Activated CD4-positive, alpha-beta T cell treated with anti-CD3 and anti-CD28 coated beads, Interleukin-2, amount 10 ng/mL, durations not matched to agents 24 days and 14 days (primary cell): ENCODE measurements at places on chromosomes 1 and 21. TPM values are rescaled to one million over a fixed set of nuclear protein-coding genes. Genes with fewer than 3 reads are reported as not detected.
A peak's percentile ranks its signal among the peaks of the same experiment; 100 is the strongest.

GRCh38 chr1:173549813-173550212, 53.1 kb downstream of the SLC9C2 start:
- H3K4me1 ChIP-seq: peaks cover 40% of the 10 kb centered on the region
- H3K27me3 ChIP-seq: no peaks in the 10 kb centered on the region
- no peak for DNase-seq
- H3K27ac ChIP-seq: no peak overlapping the region
- no peak overlapping the region for H3K4me3 ChIP-seq

DNA sequence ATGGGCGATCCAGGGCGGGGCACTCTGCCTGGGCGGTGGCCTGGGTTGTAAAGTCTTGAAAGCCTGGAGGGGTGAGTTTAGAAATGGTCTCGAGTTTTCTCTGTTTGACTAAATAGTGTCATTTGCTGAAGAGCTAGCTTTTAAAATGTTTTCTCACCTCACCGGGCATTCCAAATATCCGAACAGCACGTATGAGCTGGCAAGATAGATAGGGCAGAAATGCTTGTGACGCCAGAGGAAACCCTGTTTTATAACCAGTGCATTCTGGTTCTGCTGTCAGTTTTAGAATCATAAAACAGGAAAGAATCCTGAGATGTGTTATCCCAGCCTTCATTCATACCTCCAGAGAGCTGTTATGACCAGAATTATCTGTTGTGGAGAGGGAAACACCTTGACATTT, 725 bp downstream of the RTCA start:
- H3K4me1 ChIP-seq: peaks cover 38% of the 10 kb centered on the region
- peaks cover 58% of the 10 kb centered on the region for H3K36me3 ChIP-seq
- H3K27ac ChIP-seq: peak overlapping the region; percentile 96
- H3K4me3 ChIP-seq: peak overlapping the region; percentile 98

DNA sequence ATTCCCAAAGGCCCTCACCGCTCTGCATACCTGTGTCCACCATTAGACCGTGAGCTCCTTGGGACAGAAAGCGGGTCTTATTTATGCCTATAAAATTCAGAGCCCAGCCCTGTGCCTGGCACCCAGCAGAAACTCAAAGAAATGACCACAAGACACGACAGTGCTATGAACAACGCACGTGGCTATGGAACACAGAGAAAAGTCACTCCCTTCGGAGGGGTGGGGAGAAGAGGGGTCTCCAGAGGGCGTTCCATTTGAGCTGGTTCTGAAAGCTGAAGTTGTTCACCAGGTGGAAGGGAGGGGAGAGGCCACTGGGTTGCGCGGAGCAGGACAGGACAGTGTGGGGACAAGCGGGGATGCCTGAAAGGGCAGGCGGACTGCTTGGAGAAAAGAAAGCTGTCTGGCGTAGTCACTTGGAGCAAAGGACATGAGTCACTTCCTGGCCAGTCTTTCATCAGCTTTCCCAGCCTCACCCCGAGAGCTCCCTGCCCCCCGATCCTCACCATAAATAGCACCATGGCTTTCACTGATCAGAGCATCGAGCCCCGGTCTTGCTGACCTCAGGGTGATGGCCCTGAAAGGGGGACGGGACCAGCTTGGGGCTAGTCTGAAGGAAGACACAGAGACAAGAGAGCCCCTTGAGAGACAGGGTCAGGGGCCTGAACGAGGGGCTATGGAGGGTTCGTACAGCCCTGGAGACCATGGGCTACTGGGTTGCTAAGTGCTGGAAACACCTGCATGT, 28.5 kb downstream of the ECE1 start:
- H3K27ac ChIP-seq: peak overlapping the region; percentile 89
- H3K27me3 ChIP-seq: no peaks in the 10 kb centered on the region
- H3K4me3 ChIP-seq: peak overlapping the region; percentile 23
- peak; percentile 63 for DNase-seq

DNA sequence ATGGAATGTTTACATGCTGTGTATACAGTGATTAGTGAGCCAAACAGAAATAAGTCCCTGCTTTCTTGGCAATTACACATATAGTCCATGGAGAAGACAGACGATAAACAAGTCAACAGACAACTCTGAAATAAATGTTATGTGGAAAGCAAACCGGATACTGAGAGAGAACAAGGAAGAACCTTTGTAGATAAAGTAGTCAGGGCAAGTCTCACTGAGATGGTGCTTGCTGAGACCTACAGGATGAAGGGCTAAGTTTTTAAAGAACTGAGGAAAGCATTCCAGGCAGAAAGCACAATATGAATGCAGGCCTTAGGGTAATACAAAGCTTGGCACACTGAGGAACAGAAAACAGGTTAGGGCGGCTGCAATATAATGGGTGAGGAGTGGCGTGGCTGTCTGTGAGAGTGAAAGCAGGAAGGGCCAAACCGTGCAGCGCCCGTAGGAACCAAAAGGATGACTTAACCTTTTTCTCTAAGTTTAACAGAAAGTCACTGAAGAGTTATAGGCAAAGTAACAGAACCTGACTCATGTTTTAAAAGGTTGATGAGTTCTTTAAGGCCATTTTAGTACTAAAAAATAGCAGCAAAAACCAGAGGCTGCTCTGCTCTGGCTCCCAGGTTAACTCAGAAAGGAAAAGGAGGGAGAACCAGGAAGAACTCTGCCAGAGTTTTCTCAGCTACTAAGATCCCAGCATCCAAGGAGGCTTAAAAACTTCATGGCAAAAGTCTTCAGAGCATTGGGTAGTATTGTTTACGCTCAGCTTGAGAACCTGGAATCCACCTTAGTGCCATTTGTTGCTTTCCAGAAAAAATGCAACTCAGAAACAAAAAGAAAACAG, 8.7 kb upstream of the TTF2 start:
- peak; percentile 81 for DNase-seq
- H3K27ac ChIP-seq: peak overlapping the region; percentile 91
- peaks cover 43% of the 10 kb centered on the region for H3K4me1 ChIP-seq
- H3K36me3 ChIP-seq: peaks cover 8% of the 10 kb centered on the region
- H3K27me3 ChIP-seq: no peaks in the 10 kb centered on the region
- peak overlapping the region; percentile 79 for H3K4me3 ChIP-seq

DNA sequence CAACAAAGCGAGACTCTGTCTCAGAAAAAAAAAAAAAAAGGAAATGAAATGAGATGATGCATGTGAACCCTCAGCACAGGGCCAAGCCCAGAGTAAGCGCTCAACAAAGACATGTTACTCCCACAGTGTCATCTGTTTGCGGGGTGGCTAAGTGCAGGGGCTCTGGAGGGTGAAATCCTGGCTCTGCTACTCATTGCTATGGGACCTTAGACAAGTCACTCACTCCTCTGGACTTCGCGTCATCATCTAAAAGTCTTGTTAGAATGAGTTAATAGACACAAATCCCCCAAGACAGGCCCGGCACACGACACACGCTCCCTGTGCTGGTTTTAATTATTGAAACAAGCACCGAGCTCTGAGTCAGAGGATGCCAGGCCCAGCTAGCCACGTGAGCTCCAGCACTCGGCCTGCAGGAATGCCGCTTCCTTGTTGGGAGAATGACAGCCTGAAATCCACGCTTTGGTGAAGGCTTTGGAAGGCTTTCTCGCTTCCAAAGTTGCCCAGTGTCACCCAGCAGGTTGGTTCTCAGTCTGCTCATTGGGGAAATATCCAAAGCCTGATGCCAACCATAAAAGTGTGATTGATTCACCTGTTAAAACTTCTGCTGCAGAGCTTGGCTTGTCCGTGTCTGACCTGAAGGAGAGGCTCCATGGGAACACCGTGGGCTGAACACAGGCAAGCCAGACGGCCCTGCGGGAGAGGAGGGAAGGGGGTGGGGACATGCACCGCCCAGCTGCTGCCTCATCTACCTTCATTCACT, 36.7 kb upstream of the TARDBP start:
- no peaks in the 10 kb centered on the region for H3K36me3 ChIP-seq
- DNase-seq: no peak
- no peak overlapping the region for H3K27ac ChIP-seq
- H3K4me3 ChIP-seq: no peak overlapping the region
- H3K27me3 ChIP-seq: peaks cover 16% of the 10 kb centered on the region

DNA sequence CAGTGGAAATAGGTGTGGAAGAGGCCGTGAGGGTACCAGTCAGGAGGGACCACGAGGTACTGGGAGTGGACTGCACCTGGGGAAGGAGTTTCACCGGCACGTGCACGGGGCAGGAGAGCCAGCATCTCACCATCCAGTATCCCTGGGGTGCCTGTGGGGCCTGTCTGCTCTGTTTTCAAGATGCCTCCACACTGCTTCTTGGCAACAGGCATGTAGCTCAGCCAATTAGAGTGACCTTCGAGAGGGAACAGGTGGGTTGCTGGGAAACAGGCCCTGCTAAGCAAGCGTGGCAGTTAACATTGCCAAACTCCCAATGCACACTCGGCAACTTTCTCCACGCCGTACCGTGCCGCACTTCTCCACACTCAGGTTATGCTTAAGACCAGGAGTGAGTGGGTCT, 17.7 kb downstream of the KCNC4 start:
- no peak for DNase-seq
- H3K36me3 ChIP-seq: peaks cover 3% of the 10 kb centered on the region
- H3K27me3 ChIP-seq: no peaks in the 10 kb centered on the region
- no peaks in the 10 kb centered on the region for H3K4me1 ChIP-seq
- H3K27ac ChIP-seq: no peak overlapping the region

DNA sequence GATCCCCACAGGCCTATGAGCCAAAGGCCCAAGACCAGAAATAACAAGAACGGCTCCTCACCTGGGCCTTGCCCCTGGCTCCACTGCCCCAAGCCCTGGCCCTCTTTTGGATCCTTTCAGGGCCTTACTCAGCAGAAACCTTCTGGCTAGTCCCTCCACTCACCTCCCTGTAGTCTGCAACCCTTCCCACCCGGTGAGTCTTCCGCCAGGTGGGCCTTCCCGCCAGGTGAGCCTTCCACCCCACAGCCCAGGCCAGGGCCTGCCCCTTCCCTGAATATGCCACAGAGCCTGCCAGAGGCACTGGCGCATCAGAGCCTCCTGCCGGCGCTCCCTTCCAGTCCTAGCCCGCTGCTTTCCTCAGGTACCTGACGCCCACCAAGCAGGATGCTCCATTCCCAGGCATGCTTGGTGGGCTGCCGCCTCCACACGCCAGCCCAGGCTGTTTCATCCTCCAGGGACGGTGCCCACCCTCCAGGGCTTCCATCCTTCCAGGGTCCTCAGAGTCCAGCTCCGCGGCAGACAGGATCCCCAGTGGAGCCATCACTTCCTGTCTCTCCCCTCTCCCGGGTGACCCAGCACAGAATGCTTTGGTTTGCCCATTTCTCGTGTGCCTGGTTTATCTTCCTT, 20.9 kb downstream of the LHX4 start:
- H3K27ac ChIP-seq: no peak overlapping the region
- no peaks in the 10 kb centered on the region for H3K27me3 ChIP-seq

DNA sequence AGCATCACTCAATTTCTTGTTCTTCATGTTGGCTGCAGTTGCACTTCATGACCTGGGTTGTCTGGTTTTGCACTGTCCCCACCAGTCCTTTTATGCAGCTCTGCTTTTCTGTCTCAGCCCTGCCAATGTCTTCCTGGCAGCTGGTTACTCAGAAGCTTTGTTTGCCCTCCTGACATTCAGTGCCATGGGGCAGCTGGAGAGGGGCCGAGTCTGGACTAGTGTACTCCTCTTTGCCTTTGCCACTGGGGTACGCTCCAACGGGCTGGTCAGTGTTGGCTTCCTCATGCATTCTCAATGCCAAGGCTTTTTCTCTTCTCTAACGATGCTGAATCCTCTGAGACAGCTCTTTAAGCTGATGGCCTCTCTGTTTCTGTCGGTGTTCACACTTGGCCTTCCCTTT, 6.6 kb downstream of the PIGV start:
- H3K27ac ChIP-seq: no peak overlapping the region
- H3K27me3 ChIP-seq: no peaks in the 10 kb centered on the region

GRCh38 chr21:45334591-45335081, 46.9 kb upstream of the POFUT2 start:
- no peaks in the 10 kb centered on the region for H3K4me1 ChIP-seq
- no peaks in the 10 kb centered on the region for H3K27me3 ChIP-seq
- H3K36me3 ChIP-seq: no peaks in the 10 kb centered on the region
- H3K27ac ChIP-seq: no peak overlapping the region
- no peak for DNase-seq
- no peak overlapping the region for H3K4me3 ChIP-seq

DNA sequence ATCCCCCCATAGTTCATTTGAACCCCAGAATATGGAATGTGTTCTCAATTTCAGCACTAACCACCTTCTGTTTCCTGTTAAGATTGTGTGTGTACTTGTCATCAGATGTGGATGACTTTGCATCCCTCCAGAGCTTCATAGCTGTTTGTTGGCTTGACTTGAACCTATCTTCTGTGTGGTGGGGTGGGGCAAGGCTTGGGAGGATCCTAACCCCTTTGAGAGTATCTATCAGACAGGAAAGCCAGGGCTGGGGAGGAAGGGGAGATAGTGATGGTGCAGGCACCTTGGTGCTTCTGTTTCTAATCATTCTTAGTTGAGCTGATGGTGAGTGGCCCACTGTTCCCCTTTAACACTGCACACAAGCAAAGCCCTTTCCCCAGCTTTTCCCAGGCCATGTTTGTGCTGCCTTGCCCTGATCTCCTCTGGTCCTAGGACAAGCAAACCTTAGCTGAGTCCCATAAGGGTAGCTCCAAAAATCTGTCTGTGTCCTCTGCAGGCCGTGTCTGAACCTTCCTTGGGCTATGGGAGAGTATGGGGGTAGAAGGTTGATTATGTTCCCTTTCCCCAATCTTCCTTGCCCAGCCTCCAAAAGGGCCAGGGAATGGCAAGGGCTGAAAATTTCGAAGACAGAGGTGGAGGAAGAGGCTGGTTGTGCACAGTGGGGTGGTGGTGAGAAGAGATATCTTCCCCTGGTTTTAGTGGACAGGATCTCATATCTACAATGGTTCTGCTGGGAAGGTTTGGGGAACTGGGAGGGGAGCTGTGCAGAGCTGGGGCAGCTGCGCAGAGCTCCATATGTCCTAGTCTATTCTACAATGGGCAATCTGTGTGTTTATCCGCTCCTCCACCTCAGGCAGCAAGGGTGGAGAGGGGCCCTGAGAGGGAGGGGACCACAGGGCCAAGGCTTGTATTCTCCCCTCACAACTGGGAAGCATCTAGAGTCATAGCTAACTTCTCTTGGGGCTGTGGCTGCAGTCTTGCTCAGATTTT, 1.4 kb downstream of the NHLH1 start:
- H3K27me3 ChIP-seq: no peaks in the 10 kb centered on the region
- no peak overlapping the region for H3K4me3 ChIP-seq
- H3K27ac ChIP-seq: no peak overlapping the region
- DNase-seq: no peak
- no peaks in the 10 kb centered on the region for H3K36me3 ChIP-seq
- H3K4me1 ChIP-seq: no peaks in the 10 kb centered on the region

Gene SLC66A1
- total RNA-seq: 9.2 and 10.1 TPM in 2 replicates

Gene TRIM67
- not detected in 2 replicates for total RNA-seq

Gene RIPPLY3
- 0.26 TPM in 1 of 2 replicates, not detected in the other for total RNA-seq

Gene GSTM5
- total RNA-seq: 0.07 TPM in 1 of 2 replicates, not detected in the other

Gene PRR9
- not detected in 2 replicates for total RNA-seq

Gene KCNK1
- 1.9 and 2.3 TPM in 2 replicates for total RNA-seq
